ENCODE measurements at places on chromosomes 3 and 15. TPM values are rescaled to one million over a fixed set of nuclear protein-coding genes. Genes with fewer than 3 reads are reported as not detected.

GRCh38 chr15:33154351-33155166, 40.0 kb downstream of the FMN1 start:
- H3K36me3 ChIP-seq = no peaks in the 10 kb centered on the region
- H3K27ac ChIP-seq = peak overlapping the region; percentile 61
- no peaks in the 10 kb centered on the region for H3K27me3 ChIP-seq
- DNase-seq = peak; percentile 60
- H3K4me1 ChIP-seq = no peaks in the 10 kb centered on the region
- H3K4me3 ChIP-seq = peak overlapping the region; percentile 15

DNA sequence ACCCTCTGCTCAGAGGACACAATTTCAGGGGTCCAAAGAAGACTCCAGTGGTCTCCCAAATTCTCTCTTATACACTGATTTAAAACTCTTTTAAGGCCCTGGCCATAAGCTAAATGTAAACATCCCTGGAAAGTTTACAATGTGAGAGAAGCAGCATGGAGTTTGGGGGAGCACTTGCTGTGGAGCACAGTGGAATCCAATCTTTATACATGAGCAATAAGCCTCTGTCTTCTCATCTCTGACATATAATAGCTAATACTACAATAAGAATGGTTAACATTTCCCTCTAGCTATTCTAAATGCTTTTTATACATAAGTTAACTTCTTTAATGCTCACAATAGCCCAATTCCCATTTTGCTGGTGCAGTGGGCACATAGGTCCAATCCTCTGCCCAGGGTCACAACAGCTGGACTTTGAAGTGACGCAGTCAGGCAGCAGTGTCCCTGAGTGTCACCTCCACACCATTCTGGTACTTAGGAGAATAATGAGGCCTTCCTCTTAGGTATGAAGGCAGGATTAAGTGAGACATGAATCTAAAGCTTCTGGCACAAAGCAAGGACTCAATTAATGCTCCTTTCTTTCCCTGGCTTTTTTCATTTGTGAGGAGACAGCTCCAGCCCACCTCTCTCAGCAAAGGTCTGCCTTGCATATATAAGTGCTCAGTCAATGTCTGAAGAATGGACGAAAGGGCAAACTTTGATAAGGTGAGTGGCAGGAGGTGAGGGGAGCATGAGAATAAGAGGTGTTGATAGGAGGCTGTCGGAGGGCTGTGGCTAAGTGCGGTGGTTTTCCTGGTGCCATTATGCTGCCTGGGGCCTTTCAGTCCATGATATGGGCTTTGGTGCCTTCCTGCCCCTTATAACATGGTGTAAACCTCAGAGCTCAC, 26.3 kb downstream of the CCNL1 start:
- H3K4me3 ChIP-seq = no peak overlapping the region
- H3K36me3 ChIP-seq = peaks cover 7% of the 10 kb centered on the region
- H3K4me1 ChIP-seq = peaks cover 60% of the 10 kb centered on the region
- DNase-seq = no peak
- no peaks in the 10 kb centered on the region for H3K27me3 ChIP-seq

DNA sequence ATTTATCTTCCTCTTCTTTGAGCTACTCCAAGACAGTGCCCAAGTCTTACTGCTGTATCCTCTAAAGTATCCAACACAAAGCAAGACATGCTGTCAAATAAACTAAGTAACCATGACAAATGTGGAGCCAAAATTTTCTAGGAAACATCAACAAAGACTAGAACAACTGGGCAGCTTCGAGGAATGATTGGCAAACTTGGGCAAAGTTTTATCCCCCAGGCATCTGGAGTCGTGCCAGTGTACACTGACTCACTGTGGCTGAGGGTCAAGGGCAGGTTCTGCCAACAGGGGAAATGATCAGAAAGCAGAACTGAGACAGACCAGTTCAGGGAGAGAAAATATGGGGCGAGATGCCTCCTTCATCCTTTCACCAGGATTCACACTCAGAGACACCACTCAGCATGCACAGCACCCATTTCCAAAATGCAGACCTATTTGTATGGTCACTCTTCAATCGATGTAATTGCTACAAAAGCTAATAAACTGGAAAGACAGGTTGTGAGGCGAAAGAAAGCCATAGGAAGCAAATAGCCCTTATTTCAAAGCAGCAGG, 65.8 kb downstream of the MB21D2 start:
- H3K27ac ChIP-seq = no peak overlapping the region
- H3K36me3 ChIP-seq = no peaks in the 10 kb centered on the region
- peak; percentile 62 for DNase-seq
- H3K27me3 ChIP-seq = no peaks in the 10 kb centered on the region
- H3K4me3 ChIP-seq = no peak overlapping the region
- peaks cover 9% of the 10 kb centered on the region for H3K4me1 ChIP-seq

GUCA1C gene
- not detected for total RNA-seq

CYP8B1 gene
- not detected for total RNA-seq

IGF2BP2 gene
- total RNA-seq = 2.1 TPM

Data from psoas muscle (tissue), 8 donors.